ENCODE measurements at places on chromosomes 2 and 18. TPM values are rescaled to one million over a fixed set of nuclear protein-coding genes. Genes with fewer than 3 reads are reported as not detected.

The SNED1 gene
- polyA plus RNA-seq: 8.9 TPM

The SCG2 gene
- polyA plus RNA-seq: 1.8 TPM

The PCARE gene
- polyA plus RNA-seq: 0.48 TPM

The DYNAP gene
- polyA plus RNA-seq: not detected

The GPC1 gene
- 46.3 TPM for polyA plus RNA-seq

The TNS1 gene
- polyA plus RNA-seq: 56.1 TPM

The ADGRF3 gene
- polyA plus RNA-seq: 2.1 TPM

GRCh38 chr2:128633501-128633900, 314.8 kb upstream of the HS6ST1 start:
- DNase-seq: no peak

- DNase-seq: no peak
Measured at GRCh38 chr2:123566291-123566946, 458.7 kb upstream of the CNTNAP5 start.

DNA sequence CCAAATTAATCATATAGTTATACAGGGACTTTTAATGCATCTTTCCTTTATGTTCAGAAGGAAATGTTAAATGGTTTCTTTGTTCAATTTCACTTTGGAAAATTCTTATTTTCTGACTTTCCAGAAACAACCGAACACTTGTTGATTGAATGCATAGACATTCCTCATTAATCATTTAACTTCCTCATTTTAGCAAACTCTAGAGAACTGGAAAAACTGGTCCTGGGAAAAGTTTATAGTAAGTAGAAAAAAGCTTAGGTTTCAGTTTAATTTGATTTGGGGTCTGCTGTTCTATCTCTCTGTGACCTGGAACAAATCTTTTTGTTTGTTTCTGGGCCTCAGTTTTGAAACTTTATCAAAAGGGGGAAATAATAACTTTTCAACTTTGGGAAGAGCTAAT, 320.4 kb downstream of the CMPK2 start:
- no peak for DNase-seq

DNA sequence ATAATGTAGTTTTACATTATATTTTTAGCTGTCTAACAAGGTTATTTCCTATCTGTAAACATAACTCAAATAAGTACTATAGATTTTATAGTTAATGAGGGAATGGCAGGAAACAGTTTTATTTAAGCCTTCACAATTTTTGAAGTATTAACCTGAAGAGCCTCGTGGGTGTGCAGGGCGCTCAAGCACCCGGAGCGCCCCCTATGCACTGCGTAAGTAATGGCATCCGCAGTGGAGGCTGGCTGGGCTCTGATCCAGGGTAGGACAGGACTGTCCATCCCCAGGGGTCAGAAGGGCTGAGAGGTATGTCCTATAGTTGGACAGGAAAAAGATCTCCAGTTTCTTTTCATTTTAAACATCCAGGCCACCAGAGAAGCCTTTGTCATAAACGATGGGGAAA, 8.2 kb upstream of the GBX2 start:
- DNase-seq: no peak

DNA sequence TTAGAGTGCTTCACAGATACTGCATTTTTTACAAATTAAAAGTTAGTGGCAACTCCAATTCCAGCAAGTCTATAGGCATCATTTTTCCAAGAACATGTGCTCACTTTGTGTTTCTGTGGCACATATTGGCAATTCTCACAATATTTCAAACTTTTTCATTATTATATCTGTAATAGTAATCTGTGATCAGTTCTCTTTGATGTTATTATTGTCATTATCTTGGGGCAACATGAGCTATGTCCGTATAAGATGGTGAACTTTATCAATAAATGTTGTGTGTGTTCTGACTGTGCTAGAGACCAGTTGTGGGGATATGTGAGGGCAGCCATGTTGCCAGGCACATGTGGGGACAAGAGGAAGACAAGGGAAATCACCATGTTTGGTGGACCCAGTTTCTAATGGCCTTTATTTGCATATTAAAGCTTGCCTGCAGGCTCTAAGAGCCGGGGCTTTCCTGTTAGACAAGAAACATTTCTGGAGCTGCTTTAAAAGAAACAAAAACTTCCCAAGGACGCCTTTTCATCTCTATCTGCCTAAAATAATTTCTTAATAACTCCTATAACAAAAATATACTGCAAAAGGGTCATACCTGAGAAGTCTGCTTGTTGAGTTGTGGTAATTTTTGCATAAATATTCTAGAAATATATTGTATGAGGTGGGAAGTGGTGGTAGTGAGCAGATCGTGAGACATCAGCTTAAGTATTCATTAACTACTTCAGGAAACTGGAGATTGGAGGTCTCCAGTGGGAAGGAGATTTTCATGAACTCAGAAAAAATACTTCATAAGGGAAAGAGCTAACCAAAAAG, 37.2 kb downstream of the KYNU start:
- no peak for DNase-seq

DNA sequence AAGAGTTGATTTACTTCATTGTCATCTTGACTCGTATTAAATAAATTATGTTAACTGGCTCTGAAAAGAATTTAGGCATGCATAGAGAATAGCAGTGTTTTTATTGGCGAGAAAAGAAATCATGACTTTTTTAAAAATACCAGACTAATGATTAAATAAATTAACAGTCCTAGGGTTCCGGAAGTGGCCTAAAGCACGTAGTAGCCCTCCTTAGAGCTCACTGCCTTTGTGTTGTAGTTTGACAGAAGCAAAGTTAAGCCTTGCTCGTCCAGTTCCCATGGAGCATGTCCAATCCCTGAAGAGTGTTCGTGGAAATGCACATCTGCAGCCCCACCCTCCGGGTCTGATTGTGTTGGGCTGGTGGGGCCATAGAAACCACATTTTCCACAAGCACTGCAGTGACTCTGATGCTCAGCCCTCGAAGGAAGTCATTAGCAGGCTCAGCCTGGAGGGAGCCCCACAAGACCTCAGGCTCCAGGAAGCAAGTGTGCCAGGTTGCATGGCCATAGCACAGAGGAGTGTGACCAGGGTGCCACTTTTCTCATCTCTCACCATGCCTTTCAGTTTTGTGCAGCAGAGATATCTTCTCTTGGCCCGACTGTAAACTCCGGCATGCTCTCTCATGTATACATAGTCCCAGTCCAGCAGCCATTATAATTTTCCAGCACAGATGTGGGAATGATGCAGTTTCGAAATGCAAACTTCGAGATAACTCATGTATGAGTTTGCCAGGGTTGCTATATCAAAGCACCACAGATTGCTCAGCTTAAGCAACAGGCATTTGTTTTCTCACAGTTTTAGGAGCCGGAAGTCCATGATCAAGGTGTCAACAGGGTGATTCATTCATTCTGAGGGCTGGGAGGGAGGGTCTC, 188.6 kb upstream of the SH3BP4 start:
- no peak for DNase-seq

GRCh38 chr2:86229221-86229620, 30.0 kb downstream of the MRPL35 start:
- DNase-seq: no peak

DNA sequence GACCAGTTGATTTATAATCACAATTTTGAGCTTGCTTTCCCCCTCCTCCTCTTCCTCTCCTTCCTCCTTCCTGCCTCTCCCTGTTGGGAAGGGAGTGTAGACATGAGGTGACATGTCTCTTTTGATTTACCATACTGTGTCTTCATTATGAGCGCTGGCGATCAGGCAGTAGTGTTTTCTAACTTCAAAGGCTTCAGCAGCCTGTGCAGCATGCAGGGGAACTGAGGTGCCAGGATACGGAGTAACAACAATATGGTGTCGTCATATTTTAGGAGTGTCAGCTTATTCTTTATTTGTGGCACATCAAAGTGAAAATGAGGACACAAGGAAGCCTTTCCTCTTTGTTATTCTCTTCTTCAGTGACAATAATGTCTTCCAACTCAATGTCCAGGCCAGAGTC, 864.2 kb downstream of the SLC4A3 start:
- DNase-seq: no peak

DNA sequence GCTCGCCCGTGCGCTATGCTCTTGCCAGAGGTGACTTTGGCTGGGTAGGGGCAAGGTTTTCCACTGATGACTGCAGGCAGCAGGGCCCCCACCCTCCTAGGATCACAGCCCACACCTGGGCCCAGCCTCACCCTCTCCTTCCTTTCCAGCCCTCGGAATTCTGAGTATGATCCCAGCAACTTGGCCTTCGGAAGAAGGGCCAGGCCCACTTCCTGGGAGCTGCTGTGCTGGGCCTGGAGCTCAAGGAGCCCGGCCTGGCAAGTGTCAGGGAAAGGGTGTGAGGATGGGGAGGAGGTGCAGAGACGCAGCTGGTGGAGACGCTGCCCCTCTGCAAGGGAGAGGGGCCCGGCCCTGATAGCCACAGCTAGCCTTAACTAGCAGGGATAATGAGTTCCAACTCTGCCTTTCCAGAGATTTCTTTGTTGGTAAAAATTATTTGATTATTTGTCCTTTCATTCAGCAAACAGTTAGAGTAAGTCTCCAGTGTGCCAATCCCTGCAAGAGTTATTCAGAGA, 1.7 kb upstream of the CNDP1 start:
- no peak for DNase-seq

DNA sequence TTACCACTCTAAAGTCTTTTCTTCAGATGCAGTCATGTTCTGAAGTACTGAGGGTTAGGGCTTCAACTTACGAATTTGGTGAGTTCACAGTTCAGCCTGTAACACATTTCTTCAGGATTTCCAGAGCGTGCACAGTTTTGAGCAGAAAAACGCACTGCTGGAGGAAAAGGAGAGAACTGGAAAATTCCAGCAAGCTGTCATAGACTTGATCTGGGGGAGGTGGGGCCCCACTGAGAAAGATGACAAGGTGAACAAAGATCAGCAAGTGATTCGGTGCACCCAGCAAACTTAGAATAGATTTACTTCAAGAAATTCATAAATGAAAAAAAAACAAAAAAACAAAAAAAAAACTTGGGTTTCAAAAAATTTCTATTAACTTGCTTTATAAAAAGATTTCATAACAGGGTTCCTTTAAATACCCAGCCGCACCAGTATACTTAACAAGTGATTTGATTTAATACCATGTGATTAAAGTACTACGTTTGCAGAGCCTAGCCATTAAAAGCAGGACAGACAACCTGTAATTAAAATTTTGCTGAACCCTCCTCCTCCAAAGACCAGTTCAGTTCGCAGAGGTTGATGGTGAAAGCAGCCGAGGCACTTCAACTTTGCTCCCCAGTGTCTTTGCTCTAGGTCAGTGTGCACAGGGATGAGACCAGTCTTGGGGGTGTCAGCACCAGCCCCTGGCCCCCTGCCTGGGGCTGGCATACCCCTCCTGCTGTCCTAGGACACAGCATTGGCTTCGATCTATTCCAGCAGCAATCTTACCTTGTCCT, 30.5 kb downstream of the CTIF start:
- DNase-seq: no peak

- peak; percentile 52 for DNase-seq
Measured at GRCh38 chr18:7177116-7177744, 53.7 kb upstream of the LRRC30 start.

- DNase-seq: no peak
Measured at GRCh38 chr2:174835797-174836255, 71.6 kb upstream of the CHRNA1 start.

GRCh38 chr2:25042321-25043240, 705 bp downstream of the EFR3B start:
- DNase-seq: no peak

GRCh38 chr18:22613058-22613690, 195.5 kb upstream of the CTAGE1 start:
- no peak for DNase-seq

DNA sequence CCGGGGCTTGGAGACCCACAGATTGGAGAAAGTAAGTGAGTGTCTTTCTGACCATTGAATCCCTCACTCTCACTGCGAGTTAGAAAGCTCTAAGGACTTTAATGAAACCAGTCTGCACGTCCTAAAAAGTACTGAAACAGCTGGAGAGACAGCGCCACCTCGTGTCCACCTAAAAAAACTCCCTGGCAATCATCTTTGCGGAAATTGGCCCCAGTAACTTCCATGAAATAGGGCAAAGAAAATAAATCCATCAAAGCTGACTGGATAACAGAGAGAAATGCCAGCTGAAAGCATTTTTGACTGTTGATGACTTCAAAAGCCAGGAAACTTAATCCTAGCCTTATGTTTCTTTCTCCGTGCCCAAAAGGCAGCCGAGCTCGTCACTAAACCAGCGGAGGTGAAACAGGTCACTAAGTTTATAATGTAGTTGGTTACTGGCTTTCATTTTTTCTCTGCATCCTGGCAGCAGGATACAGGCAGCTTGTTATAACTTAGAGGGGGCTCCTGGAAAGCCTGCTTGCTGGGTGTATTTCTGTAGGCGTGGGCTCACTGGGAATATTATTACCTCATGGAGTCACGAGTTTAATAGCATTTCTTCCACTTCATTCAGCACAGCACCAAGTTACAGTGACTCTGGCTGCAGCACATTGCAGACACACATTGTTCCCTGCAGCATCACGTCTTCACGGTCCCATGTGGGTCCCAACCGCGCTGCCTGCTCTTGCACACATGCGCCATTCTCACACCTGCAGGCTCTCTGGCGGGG, 266.5 kb downstream of the HRH4 start:
- DNase-seq: peak; percentile 79

- DNase-seq: no peak
Measured at GRCh38 chr2:214836568-214836967, 27.1 kb upstream of the BARD1 start.

DNA sequence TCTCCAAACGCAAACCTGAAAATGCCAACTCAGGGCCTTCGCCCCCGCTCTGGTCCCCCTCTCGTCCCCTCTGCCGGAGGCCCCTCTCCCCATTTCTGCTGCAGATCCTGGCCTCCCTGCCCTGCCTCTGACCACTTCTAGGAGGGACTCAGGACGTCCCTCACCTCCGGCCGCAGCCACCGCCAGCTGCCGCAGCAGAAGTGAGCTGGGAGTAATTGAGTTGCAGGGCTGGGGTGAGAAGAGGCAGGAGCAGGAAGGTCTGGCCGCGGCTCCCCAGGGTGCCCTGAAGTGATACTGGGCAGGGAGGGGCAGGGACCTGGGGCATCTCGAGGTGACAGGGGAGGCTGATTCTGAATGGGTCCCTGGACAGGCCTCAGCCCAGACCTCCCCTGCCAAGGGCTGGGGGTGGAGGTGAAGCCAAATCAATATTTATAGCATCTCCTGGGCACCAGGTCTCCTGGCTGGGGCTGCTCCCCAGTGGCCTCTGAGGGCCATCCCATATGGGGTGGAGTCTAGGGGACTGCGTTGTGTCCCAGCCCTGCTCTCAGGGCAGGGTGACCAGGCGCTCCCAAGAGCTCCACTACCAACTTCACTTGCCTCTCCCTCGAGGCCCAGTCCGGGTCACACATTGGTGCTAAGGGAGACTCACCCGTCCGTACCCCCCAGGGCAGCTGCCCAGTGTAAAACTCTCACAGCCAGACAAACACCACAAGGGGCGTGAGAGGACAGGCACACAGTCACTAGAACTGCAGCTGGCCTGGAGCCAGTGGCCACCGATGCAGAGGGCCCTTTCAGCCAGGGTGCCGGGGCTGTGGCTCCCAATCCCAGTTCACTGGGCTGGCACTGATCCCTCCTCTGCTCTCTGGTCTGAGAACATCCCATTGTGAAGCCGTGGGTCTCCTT, 33.0 kb downstream of the KCNIP3 start:
- no peak for DNase-seq
